Immature natural killer cell (primary cell): ENCODE measurements at places on chromosomes 2 and 18.

DNA sequence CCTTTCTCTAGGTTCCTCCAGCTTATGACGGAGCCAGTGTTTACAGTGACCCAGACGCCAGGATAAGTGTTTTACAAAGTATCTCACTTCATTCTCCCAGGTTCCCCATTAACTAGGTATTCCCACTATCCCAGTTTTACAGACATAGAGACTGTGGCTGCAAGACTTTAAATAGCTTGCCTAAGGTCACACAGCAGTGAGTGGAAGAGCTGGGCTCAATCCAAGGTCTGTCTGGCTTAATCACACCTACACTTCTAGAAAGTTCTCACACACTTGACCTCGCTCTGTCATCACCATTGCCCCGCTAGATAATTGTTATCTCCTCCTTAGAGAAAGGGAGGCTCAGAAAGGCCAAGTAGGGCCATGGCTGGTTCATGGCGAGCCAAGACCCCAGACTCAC lies 110.2 kb downstream of the ANTXR1 start:
- DNase-seq: no peak
- H3K27me3 ChIP-seq: peaks cover 6% of the 10 kb centered on the region
- H3K4me1 ChIP-seq: no peaks in the 10 kb centered on the region

DNA sequence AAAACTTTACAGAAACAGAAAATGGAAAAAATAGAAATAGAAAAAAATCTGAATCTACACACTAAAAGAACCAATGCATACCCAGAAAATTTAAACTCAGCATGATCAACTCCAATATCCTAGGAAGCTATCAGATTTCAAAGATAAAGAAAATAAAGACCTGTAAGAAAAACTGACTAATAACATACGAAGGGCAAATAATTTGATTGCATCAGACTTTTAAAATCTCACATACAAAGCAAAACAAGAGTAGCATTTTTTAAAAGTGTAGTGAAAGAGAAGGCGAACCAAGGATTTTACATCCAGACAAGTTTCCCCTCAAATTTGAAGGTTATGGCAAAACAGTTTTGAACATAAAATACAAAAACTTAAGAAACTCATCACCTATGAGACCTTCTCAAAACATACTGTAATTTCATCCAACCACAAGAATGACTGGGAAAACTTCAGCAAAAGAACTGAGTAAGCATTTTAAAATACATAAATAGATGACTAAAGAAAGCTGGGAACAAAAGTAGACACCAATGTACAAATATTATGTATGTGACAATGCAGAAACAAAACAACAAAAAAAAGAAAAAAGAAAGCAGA lies 54.8 kb downstream of the NBAS start:
- no peak overlapping the region for H3K4me3 ChIP-seq
- no peak overlapping the region for H3K27ac ChIP-seq
- H3K27me3 ChIP-seq: no peaks in the 10 kb centered on the region
- no peak for DNase-seq
- H3K36me3 ChIP-seq: peaks cover 24% of the 10 kb centered on the region

GRCh38 chr2:215808996-215809395 lies 204.4 kb downstream of the MREG start:
- no peak for DNase-seq
- no peak overlapping the region for H3K4me3 ChIP-seq
- peaks cover 33% of the 10 kb centered on the region for H3K4me1 ChIP-seq
- H3K36me3 ChIP-seq: no peaks in the 10 kb centered on the region

- H3K36me3 ChIP-seq: no peaks in the 10 kb centered on the region
- no peak overlapping the region for H3K27ac ChIP-seq
- DNase-seq: no peak
- H3K4me3 ChIP-seq: no peak overlapping the region
- no peaks in the 10 kb centered on the region for H3K4me1 ChIP-seq
Observed at GRCh38 chr18:78549971-78550370, 429.6 kb upstream of the SALL3 start.

DNA sequence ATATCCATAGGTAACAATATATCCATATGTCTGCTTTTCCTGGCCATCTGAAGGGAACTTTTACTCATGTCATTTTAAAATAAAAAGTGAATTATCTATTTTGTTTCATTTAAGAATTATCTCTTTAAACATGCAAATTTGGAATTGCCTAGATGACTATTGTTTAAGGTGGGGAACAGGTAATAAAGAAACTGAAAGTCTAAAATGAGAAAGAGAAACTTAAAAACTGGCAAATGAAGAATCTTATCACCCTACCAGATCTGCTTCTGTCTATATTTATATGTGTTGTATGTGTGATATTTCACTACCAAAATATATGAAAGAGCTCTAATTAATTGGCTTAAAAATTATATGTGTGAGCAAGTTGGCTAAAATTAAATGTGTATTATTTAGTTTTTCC lies 243.2 kb upstream of the KCNH7 start:
- H3K27ac ChIP-seq: no peak overlapping the region
- no peaks in the 10 kb centered on the region for H3K27me3 ChIP-seq
- no peaks in the 10 kb centered on the region for H3K36me3 ChIP-seq
- no peaks in the 10 kb centered on the region for H3K4me1 ChIP-seq

DNA sequence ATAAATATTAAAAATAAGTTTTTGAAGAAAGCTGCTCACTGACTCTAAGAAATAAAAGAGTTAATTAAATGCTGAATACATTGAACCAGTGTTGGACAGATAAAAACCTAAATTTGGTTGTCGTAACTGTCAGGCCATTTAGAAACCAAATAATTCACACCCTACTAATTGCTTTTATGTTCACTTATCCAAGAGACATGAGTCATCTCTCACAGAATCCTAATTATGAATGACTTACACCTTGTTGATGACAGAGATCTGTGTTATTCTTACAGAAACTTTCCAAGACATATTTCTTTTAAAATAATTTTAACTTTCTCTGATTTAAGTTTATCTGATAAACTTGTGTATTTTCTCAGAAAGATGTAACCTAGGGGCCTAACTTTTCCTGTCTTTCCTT lies 250.7 kb downstream of the IKZF2 start:
- no peak for DNase-seq
- H3K27ac ChIP-seq: no peak overlapping the region
- peaks cover 1% of the 10 kb centered on the region for H3K27me3 ChIP-seq
- peaks cover 12% of the 10 kb centered on the region for H3K36me3 ChIP-seq

- H3K4me3 ChIP-seq: no peak overlapping the region
- no peaks in the 10 kb centered on the region for H3K27me3 ChIP-seq
- H3K27ac ChIP-seq: no peak overlapping the region
- no peaks in the 10 kb centered on the region for H3K36me3 ChIP-seq
Observed at GRCh38 chr2:229221641-229222040, 49.4 kb downstream of the PID1 start.

DNA sequence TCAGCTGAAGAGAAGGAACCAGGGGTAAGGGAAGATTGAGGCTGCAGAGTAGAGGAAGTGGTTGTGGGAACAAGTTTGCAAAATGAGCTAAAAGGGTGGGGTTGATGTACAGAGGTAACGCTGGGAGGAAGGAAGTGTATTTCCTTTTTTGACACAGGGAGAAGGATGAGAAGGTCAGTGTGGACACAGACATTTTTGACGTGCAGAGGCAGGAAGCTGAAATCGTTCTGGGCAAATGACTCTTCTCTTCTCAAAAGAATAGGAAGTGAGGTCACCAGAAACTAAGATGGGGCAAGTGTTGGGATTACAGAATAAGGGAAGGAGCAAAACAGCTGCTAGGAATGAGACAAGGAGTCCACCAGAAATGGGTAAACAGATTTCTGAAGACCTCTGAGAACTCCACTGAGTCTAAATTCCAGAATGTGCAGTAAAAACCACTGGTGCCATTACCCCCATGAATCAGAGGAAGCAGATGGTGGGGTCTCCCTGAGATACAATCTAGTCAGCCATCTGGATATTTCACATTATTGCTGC lies 20.0 kb upstream of the RNF149 start:
- no peaks in the 10 kb centered on the region for H3K27me3 ChIP-seq
- peak; percentile 35 for DNase-seq
- H3K4me1 ChIP-seq: no peaks in the 10 kb centered on the region
- H3K36me3 ChIP-seq: no peaks in the 10 kb centered on the region
- H3K27ac ChIP-seq: no peak overlapping the region

- no peaks in the 10 kb centered on the region for H3K4me1 ChIP-seq
- DNase-seq: no peak
- H3K27me3 ChIP-seq: peaks cover 5% of the 10 kb centered on the region
- H3K36me3 ChIP-seq: no peaks in the 10 kb centered on the region
- no peak overlapping the region for H3K27ac ChIP-seq
Observed at GRCh38 chr18:6561420-6561861, 146.7 kb upstream of the L3MBTL4 start.

- H3K4me1 ChIP-seq: no peaks in the 10 kb centered on the region
- peak; percentile 7 for DNase-seq
- no peaks in the 10 kb centered on the region for H3K36me3 ChIP-seq
- H3K4me3 ChIP-seq: no peak overlapping the region
Observed at GRCh38 chr2:145752091-145752806, 1232.3 kb upstream of the ZEB2 start.
